ENCODE measurements at places on chromosomes 7 and 10.
A peak's percentile ranks its signal among the peaks of the same experiment; 100 is the strongest.

- no peak for DNase-seq
Observed at GRCh38 chr10:122588381-122588780, 27.8 kb downstream of the DMBT1 start.

GRCh38 chr10:73247509-73248258 lies 629 bp upstream of the DNAJC9 start:
- DNase-seq: no peak

DNA sequence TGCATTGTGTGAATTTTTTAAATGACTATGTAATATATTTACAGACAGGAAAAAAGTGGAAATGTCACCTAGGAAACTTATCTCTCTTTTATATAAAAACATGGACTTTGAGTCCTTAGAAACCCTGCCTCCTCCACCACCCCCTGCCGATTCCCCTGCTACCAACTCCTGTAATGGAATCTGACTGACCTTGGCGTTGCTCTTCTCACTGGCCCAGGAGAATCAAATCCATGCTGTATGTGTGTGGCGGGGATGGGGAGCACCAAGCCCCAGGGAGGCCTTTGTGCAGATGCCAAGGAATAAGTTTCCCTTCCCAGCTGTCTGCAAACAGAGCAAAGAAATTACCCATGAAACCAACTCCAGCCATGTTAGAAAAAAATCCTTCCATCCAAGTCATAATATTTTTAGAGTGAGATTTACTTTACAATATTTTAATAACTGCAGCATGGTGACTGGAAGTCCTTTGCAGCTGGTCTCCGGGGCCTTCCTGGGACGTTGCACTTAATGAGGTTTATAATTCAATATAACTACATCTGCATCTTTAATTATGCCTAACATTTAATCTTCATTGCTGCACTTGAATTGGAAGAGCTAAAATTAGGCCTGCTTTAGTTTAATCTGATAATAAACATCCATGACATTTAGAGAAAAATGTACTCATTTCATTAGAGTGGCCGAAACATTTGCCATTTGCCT lies 111.4 kb upstream of the CACUL1 start:
- no peak for DNase-seq

- peak; percentile 47 for DNase-seq
Observed at GRCh38 chr10:47076949-47077361, 165.7 kb downstream of the PTPN20 start.

DNA sequence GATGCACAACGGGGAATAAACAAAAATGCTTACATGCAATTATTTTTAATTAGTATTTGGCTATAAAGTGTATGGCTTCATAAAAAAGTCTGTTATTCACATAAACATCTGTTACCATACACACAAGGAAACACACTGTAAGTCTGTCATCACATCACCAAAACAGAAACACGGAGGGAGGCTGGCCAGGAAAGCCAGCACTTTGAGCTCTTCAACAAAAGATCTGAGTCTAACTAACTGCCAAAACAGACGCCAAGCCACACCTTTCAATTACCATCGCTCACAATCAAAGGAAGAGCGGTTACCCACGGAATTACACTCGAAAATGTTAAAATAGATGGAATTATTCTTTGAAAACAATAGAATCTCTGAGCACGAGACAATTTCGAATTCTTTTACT lies 49.2 kb upstream of the MGMT start:
- no peak for DNase-seq

DNA sequence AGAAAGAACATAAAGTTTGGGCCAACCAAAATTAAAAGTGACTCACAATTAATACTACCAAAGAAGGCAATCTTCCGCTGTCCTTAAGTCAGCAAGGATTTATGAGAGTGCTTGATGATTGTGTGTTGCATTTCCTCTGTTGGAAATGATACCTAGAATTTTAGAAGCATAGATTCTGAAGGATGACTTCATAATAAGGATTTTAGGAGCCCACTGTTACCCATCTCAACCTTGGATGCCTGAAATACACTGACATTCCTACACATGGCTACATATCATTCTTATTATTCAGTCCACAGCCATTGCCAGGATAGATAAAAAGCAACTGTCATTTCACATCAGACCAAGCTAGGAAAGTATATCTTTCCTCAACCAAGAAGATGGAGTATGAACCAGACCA lies 823.8 kb downstream of the LRMDA start:
- no peak for DNase-seq

DNA sequence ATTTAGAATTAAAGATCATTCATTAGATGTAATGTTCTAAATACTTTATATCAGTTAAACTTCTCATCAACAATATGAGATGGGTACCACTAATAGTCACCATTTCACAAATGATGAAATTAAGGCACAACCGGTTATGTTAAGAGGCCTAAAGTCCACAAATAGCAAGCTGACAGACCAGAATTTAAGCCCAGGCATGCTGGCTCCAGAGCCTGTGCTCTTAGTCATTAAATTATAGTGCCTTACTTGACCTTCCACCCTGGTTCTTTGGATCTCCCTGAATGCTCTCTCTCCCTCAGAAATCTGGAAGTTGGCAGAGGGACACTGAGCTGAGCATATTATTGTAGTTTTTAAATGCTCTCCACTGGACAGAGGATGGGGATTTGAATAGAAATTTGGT lies 3.6 kb downstream of the LIPN start:
- no peak for DNase-seq

GRCh38 chr7:42351316-42351935 lies 114.4 kb upstream of the GLI3 start:
- no peak for DNase-seq

- DNase-seq: no peak
Observed at GRCh38 chr7:23291957-23292560, 7.1 kb upstream of the MALSU1 start.

DNA sequence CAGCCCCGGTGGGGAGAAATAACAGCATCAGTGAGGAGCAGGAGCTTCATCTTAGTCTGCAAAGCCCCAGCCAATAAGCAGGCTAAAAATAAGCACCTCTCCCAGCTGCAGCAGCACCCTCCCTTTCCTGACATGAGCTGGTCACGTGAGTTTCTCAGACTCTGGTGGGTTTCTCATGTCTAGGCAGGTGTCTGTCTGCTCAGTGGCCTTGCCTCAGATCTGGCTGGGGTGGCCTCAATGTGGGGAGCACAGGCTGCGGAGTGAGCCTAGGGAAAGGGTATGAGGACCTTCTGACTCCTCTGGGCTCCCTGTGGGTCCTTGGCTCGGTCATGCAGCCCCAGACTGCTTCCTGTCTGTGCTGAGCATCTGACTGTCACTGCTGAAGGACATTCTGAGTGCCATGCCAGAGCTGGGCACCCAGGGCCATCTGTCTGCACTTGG lies 81.6 kb upstream of the LRRC4 start:
- no peak for DNase-seq

DNA sequence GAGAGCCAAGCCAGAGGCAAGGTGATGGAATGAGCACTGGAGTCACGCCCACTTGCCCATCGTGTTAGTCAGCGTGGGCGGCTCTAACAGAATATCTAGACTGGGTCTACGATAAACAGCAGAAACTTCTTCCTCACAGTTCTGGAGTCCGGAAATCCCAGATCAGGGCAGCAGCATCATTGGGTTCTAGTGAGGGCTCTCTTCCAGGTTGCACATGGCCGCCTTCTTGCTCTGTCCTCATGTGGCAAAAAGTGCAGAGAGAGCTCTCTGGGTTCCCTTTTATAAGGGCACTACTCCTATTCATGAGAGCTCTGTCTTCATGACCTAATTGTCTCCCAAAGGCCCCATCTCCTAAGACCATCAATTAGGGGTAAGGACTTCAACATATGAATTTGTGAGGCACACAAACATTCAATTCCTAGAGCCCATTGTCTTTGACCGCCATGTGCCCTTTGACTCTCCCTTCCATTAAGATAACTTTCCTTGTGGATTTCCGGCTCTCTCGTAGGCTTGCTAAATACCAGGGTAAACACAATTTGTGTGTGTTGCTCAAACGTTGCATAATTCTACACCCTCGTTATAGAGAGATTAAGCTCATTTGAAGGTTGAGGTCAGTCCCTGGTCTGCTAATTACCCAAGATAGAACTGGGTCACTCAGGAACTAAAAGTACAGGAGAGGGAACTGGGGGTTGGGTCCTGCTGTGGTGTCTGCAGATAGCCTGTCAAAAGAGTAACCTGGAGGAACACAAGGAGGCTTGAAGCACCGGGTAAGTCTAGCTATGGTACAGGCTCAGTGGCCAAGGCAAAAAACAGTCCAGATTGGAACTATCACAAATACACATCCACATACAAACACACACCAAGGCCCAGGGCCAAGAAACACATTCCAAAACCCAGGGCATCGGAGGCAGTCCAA lies 28.7 kb upstream of the USP6NL start:
- no peak for DNase-seq

DNA sequence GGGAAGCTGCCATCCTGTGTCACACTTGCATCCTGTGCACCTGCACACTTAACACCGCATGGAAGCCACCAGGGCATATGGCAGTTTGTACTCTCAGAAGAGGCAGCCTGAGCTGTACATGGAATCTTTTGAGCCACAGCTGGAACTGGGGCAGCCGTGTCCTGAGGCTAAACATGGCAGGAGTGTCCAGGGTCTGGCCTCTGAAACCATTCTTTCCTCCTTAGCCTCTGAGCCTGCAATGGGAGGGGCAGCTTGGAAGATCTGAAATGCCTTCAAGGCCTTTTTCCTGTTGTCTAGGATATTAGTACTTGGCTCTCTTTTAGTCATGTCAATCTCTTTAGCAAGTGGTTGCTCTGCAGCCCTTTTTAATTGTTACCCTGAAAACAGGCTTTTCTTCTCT lies 16.4 kb downstream of the PLCE1 start:
- no peak for DNase-seq

DNA sequence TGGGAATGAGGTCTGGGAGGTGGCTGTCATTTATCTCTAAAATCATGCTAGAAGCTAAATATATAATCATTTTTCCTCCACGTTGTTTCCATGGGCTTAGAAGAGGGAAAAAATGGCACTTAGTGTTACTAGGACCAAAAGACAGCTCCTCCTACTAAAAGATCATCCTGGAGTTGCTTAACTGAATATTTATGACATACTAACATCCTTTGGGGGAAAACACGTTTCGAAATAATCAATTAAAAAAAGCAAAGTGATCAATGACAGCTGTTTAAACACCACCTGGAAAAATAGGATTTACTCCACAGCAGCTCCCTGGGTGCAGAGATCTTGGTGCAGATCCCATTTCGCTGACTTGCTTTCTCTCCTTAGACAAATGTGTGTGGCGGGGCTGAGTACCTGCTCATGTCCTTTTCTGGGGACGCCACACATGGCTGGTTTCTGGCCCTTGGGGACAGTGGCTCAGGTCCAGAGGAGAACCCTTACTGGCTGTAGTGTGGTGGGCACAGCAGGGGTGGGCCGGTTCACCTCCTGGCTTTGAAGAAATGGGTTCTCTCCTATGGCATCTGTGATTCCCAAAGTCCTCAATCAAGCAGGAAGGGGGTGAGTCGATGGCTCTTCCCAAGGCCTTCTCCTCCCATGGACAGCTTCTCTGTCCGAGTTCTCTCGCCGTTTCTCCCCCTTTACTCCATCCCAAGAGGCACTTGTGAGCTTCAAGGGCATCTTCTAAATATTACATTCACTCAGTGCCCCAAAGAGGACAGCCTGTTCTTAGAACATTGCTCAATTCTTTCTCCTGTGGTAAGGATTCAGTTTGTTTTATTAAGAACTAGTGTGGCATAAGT lies 156.4 kb upstream of the KLF14 start:
- DNase-seq: no peak

- no peak for DNase-seq
Observed at GRCh38 chr7:82700741-82701140, 257.2 kb upstream of the CACNA2D1 start.

Measured in RPMI7951 (cell line).